Stimulated activated CD8-positive, alpha-beta memory T cell treated with anti-CD3 and anti-CD28 coated beads, Interleukin-7, amount 100 ng/mL, for 1 hour (primary cell): ENCODE measurements at places on chromosomes 5 and 9.

DNA sequence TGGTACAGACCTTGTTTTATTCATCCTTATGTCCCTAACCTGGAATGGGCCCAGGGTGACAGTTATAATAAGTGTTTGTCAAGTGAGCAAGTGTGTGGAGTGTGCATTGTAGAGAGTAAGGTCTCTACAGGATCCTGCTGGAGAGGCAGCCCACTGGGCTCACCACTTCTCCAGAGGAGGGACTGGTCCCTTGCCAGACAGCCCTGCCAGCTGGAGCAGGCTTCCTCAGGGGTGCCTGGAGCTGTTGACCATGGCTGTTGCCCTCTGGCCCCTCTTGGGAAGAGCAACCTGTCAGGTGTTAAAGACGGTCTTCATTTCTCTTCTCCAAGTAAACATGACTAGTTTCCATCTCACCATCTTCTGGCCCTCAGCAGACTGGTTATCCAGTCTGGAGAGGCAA, 20.0 kb downstream of the IRF1 start:
- DNase-seq, result no peak

DNA sequence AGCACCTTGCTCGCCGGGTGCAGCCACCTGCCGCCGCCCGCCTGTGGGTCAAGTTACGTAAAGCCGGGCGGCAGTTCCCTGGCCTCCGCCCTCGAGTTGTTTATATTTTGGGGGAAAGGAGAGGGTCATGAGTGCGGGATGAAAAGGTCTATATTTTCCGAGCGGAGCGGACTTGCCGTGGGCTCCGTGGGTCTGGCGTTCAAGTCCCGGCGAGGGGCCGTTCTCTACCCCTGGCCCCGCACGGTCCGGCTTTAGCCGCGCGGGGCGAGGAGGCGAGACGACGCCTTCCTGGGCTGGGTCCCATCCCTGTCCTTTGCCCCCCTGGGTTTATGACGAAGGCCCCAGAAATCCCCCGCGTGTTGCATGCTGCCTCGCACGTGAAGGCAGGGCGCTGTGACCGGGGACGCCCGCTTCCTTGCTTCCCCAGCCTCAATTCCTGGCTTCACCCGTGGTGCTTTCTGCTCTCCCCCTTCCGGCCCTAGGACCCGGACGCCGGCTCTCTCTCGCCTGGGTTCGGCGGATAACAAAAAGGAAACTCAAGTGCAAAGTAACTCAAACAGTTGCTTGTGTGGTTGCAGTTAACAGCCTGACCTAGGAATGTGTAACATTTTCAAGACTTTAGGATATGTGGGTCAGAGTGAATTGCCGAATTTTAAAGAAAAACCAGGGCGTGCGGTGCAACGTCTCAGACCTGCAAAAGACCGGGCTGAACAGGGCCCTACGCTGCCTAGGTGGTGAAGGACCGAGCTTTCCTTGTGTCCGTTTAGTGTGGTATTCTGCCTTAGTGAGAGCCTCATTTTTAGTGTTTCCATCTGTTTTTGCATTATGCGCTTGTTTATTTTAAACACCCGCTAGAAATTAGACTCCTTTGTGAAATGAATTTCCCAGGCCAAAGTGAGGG, 810 bp downstream of the VPS13A start:
- peak; percentile 13 for DNase-seq

GRCh38 chr9:137977571-137978261, 100.1 kb downstream of the CACNA1B start:
- no peak for DNase-seq

GRCh38 chr9:123034881-123035510, 1.5 kb downstream of the GPR21 start:
- no peak for DNase-seq

DNA sequence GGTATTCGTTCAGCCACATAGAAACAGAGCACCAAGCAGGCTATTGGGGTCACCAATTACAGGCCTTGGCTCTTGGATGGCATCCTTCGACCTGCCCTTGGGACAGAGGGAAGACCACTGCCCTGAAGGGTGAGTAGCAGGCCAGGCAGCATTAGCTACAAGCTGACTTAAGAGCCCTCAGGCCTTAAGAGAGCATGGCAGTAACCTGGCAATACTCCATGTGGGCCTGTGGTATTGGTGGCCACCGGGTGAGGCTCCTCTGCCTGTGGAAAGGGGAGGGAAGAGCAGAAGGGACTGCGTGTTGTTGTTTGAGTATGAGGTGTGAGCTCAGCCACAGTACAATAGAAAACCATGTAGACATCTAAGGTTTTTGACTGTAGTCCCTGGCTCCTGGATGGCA, 170.6 kb downstream of the MCTP1 start:
- DNase-seq, result no peak

- no peak for DNase-seq
Observed at GRCh38 chr5:75059912-75060545, 7.7 kb upstream of the GCNT4 start.

DNA sequence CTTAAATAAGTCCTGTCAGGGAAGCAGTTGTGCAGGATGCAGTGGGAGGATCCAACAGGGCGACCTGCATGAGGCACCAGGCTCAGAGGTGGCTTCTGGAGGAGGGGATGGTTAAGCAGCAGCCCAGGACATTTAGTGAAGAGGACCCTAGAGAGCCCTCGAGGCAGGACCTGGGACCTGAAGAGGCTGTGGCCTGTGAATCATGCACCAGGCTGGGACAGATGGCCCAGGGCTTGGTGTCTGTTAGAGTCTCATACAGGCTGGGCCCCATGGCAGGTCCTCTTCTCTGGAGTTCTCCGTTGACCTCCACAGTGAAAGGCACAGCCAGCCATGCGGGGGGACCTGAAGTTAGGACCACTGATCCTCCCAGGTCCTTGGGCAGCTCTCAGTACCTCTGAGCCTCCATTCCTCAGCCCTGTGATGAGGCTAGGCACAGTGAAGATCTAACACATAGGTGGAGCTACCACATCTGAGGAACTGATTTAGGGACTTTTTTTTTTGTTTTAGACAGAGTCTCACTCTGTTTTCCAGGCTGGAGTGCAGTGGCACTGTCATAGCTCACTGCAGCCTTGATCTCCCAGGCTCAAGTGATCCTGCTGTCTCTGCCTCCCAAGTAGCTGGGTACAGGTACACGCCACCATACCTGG, 60.8 kb upstream of the GARNL3 start:
- no peak for DNase-seq

DNA sequence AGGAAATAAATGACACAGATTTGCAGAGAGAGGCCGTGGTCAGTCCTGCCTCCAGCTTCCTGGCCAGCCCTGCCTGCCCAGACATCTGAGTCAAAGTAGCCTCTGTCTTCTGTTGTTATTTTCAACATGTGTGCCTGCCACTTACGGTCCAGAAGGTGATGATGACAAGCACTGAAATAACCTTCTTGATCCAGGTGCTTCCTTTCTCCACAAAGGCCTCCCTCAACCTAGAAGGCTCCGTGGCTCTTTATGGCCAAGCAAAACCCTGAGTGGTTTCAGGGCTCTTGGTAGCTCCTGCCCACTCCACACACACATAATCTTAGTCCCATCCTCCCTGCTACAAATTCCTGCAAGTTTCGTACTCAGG, 34.1 kb upstream of the SLC6A19 start:
- DNase-seq, result no peak

GRCh38 chr5:490116-491106, 33.8 kb downstream of the SLC9A3 start:
- no peak for DNase-seq

GRCh38 chr5:88776692-88777091, 106.3 kb downstream of the MEF2C start:
- DNase-seq, result no peak

GRCh38 chr9:128505414-128505765, 871 bp downstream of the GLE1 start:
- DNase-seq, result no peak

- no peak for DNase-seq
Observed at GRCh38 chr5:111618623-111619271, 106.4 kb upstream of the STARD4 start.

DNA sequence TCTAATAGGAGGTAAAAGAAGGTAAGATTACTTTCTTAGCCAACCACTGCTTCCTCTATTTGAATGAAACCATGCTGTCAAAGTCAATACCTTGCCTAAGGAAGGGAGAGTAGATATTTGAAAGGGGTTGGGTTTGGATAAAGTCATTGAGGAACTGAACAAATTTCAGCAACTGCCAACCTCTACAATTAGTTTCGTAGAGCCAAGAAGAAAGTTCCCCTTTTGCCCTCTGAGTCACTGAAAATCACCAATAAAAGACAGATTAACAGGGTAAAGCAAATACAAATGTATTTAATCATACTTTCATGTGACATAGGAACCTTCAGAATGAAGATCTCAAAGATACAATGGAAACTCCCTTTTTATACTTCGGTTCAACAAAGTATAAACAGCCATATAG, 615.7 kb downstream of the GABRG2 start:
- DNase-seq, result no peak

GRCh38 chr5:115859378-115859777, 17.6 kb downstream of the AP3S1 start:
- DNase-seq, result no peak

GRCh38 chr9:112535811-112536210, 49.2 kb downstream of the KIAA1958 start:
- DNase-seq, result no peak

- no peak for DNase-seq
Observed at GRCh38 chr9:19568946-19569345, 160.1 kb downstream of the ACER2 start.

DNA sequence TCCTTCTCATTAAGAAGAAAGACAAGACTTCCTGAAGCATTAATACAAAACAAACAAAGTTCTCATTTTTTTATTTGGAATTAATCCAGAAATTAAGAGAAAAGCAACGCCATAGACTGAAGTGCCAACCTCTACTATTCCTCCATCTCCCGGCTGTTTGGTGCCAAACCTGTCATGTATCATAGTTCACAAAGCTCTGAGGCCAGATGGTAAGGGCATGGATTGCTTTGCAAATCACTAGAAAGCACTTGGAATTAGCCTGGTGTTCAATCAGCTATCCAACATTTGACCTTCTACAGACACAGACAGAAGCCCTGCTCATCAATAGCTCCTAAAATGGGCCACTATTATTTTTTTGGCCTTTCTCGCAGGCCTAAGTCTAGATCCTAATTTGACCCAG, 33.8 kb downstream of the HTR1A start:
- no peak for DNase-seq

GRCh38 chr5:9466697-9467096, 79.2 kb downstream of the SEMA5A start:
- no peak for DNase-seq

- no peak for DNase-seq
Observed at GRCh38 chr9:93126825-93127368, 7.2 kb downstream of the NINJ1 start.

DNA sequence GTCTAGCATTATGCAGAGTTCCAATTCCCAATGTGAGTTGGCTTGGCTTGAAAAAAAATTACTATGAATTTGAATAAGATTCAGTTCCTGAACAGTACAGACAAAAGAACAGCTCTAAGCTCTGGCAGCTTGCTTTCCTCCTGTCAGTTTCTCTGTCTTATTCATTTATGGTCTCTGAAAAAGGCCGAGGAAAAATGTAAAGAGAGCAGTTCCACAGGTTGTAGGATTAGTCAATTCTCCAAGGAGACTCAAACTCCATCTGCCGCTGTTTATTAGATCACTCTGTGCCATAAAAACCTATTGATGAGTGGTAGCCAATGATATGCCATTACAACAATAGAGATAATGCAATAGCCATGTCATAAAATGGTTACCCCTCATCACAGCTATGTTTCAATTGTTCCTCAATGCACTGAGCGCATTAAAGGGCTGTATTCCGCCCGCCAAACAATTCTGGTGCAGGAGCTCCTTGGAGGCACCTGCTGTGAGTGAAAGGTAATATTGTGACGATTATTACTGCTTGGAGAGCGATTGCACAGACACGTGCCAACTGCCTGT, 188.2 kb downstream of the ARRDC3 start:
- no peak for DNase-seq

DNA sequence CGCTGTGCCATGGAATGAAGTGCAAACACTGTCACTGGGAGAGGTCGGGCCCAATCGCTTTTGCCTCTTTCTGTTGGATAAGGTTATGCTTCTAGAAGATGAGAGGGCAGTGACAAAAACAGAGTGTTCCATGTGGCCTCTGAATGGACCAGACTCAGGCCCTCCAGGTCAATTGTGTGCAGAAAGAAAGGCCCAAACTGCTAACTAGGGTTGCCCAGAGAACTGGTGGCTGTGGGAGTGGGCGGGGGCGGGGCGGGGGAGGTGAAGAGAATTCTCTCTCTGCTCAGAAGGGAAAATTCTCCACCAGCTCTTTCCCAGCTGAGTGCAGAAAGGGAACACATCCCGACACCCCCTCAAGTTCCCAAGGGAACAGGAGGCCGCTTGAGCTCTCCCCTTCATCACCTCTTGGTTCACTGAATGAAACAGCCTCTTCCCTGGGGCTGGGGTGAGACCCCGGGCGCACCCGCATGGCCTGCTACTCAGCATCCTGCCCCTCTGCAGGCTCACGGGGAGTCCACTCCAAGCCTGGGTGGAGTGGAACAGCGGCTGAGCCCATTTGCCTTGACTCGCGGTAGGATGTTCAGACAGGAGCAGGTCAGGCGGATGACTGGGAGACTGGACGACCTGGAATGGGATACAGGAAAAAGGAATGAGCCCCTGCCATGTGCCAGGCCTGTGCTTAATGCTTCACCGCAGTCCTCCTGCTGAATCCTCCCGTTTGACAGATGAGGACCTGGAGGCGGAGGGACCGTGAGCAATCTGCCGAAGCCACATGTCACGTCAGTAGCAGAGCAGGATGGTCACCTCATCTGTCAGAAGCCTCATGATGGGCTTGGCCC, 93.8 kb upstream of the FANCC start:
- no peak for DNase-seq

DNA sequence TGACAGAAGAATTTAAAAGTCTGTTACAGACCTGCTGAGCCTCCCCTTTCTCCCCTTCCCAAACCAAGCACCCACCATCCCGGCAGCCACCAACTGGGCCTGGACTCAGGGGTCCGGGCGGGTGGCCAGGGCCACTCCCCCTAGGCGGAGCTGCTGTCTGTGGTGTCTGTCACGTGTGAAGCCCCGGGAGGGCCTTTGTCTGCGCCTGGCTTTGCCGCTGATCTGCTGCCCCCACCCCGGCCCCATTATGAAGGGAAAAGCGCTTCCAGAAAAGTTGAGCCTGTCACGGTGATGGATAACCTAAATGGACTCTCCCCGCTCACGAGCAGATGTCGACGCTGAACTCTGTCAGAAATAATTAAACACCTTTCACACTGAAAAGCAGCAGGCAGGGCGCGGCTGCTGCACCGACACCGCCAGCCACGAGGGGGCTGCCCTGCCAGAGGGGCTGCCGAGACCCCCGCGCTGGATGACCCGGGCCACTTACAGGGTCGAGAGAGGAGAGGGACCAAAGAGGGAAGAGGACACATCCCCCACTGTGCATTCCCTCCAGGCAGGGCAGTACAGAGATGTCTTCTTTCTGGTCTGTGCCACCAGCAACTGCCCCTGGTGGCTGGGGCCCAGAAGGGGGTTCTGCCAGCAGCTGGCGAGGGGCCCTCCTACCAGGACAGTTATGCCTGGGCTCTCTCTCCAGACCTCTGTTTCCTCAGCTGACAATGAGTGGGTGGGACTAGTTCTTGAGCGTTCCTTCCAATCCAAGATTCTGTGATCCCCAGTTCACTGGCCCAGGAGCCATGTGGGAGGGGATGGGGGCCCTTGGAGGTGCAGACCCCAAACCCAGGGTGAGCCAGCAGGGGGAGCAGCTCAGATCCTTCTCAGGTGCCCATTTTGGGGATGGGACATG, 36.0 kb upstream of the BARHL1 start:
- no peak for DNase-seq
